ENCODE measurements at places on chromosomes 2 and 18. TPM values are rescaled to one million over a fixed set of nuclear protein-coding genes. Genes with fewer than 3 reads are reported as not detected.

Gene SPATA3
- not detected for total RNA-seq

Gene KCNJ13
- total RNA-seq: 1.5 TPM

Gene PSMA8
- not detected for total RNA-seq

Gene SLC25A52
- total RNA-seq: not detected

Gene MAP2
- 1.8 TPM for total RNA-seq

Gene SP3
- 83.7 TPM for total RNA-seq

Gene HOXD9
- 0.94 TPM for total RNA-seq

Gene EIF5B
- total RNA-seq: 63.6 TPM

Gene CCDC88A
- 85.5 TPM for total RNA-seq

Gene GREB1
- total RNA-seq: 174 TPM

Gene WDR43
- total RNA-seq: 77.7 TPM

Gene OSR1
- 0.29 TPM for total RNA-seq

Gene SKOR2
- total RNA-seq: 0.18 TPM

Gene RESP18
- total RNA-seq: not detected

Gene EMILIN1
- total RNA-seq: 2.1 TPM

Gene PARD6G
- total RNA-seq: 15.4 TPM

Gene FKBP1B
- 39.0 TPM for total RNA-seq

Gene HOXD13
- total RNA-seq: 0.09 TPM

Gene ALK
- total RNA-seq: 0.35 TPM

Gene SP140
- 0.32 TPM for total RNA-seq

Gene FEV
- not detected for total RNA-seq

Gene WNT6
- total RNA-seq: not detected

Gene KIAA2012
- 0.86 TPM for total RNA-seq

Gene CXCR4
- total RNA-seq: 454 TPM

Gene ACMSD
- not detected for total RNA-seq

Gene C2orf92
- total RNA-seq: 12.5 TPM

Gene FASTKD2
- 31.6 TPM for total RNA-seq

Gene TRABD2A
- total RNA-seq: 4.3 TPM

Gene AKAIN1
- total RNA-seq: not detected

Gene ADRA2B
- 3.5 TPM for total RNA-seq

Gene TMEM163
- 0.20 TPM for total RNA-seq

Gene TUBA3E
- total RNA-seq: not detected

Gene AQP12A
- not detected for total RNA-seq

Gene AFF3
- 0.62 TPM for total RNA-seq

Gene XDH
- 3.6 TPM for total RNA-seq

Gene PDE6D
- total RNA-seq: 16.0 TPM

Gene ANKRD53
- total RNA-seq: 1.0 TPM

Gene ASB18
- total RNA-seq: not detected
